ENCODE measurements at places on chromosomes 16 and 17.

DNA sequence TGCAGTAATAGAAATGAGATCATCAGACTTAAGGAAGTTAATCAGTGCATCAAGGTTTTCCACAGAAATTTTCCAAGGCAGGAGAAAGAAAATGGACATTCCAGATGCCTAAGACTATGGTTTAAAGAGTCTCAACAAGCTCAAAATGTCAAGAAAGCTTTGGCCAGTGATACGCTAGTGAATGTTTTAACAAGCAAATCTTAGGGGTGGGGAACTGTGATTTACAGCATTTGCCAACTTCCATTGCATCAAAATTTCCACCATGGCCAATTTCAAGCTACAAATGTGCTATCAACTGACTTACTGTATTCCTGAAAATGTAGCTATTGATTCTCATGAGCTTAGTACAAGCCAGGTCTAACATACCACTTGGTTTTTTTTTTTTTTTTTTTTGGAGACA is 82.4 kb upstream of the CLEC3A start:
- DNase-seq = no peak

DNA sequence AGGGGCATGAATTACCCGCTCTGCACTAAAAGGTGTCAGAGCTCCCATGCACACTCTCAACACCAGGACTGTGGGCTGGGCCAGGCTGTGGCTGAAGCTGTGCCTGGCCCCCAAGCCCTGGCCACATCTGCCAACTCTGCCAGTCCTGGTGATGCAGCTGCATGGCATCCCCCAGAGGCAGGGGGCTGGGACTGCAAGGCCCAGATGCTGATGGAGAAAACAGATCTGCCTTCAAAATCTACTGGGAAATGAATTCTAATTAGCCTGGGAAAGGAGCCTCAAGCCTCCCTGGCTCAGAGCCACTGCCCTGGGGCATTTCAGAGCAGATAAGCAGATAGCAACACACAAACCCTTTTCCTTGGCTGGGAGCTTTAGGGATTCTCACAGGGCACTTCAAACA is 3.4 kb downstream of the CHST6 start:
- no peak for DNase-seq

GRCh38 chr17:8004899-8005298 is 2.5 kb downstream of the GUCY2D start:
- no peak for DNase-seq

- DNase-seq = no peak
These were observed 81.0 kb upstream of the TBX2 start for GRCh38 chr17:61318684-61319098.

- DNase-seq = no peak
These were observed 6.1 kb downstream of the DRG2 start for GRCh38 chr17:18093616-18094408.

Measured in stimulated activated CD8-positive, alpha-beta memory T cell treated with anti-CD3 and anti-CD28 coated beads, Interleukin-7, amount 100 ng/mL, for 48 hours (primary cell).